ENCODE measurements at places on chromosomes 2 and 18.

- no peak for DNase-seq
Measured at GRCh38 chr18:69817335-69817940, 130.2 kb downstream of the CD226 start.

GRCh38 chr2:149004836-149005235 is 33.7 kb upstream of the LYPD6B start:
- no peak for DNase-seq

DNA sequence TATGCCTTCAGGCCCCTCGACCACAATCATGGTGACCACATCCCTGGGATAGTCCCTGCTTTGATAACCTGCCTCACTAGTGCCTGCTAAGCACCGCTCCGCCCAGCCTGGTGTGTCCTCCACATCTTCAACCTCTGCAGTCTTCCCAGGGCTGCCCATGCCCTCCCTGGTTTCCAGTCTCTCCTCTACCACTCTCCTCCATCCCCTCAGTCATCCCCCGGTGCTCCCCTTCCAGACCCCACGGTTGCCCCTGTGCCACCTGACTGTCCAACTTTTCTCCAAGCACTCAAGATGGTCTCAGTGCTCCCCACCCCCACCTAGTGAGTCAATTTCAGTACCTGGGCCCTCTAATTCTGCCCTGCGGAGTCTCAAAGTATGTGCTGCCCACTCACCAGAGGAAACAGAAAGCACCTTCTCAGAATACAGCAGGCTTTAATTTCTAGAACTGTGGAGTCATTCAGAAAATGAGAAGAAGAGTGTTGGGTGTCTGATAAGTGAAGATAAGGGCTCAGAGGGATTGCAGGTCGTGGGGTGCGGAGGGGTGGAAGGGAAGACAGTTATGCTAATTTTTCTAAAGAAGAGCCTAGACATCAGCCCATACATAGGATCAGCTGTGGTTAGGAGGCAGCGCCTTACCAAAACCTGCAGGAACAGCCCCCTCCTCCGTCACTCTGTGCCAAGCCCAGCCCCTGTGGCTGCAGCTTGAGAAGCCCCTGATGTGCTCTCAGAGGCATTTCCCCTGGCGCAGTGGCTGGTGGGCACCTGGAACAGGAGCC is 53.6 kb upstream of the CAB39 start:
- DNase-seq: no peak

- no peak for DNase-seq
Measured at GRCh38 chr18:63409301-63409700, 13.0 kb downstream of the VPS4B start.

DNA sequence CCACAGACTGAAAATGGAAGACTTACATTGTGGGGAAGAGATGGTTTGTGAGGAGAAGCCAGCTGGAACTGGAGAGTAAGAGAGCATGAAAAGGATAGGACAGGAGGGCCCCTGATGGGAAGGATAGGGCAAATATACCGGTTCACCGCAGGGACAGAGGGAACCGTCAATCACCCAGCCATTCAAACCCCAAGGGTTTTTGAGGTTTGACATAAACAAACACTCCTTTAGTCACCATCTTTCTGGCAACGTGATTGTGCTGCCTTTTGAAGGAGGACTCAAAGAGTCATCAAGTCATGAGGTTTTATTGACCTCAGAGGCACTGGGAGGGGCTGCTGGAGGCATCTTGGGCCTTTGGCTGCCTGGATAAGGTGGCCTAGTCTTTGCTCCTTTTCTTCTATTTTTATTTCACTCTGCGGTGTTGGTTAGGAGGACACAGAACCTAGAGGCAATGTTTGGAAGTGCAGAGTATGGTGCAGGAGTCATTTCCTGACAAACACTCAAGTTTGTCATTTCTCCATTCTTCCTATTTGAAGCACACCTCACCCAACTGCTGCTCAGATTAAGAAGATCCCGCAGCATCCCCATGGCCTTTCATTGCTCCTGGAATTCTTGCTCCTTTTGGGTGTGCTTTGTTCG is 487.3 kb upstream of the SPRED2 start:
- no peak for DNase-seq

DNA sequence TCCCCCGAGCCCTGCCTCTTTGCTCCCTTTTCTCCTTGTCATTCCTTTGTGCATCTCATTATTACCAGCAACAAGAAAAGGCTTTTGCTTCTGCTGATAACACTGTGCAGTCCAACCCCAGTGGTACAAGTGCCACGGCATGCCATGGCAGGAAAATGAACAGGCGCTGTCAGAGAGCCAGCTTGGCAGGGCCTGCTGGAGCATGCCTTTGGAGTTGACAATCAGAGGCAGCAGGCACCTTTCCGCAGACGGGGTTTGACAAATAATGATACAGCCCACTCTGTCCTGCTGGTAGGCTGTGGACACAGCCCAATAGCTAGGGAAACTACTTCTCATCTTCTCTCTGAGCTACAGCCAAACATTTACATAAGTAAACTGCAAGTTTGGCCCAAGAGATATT is 243.9 kb upstream of the LRRTM1 start:
- DNase-seq: no peak

DNA sequence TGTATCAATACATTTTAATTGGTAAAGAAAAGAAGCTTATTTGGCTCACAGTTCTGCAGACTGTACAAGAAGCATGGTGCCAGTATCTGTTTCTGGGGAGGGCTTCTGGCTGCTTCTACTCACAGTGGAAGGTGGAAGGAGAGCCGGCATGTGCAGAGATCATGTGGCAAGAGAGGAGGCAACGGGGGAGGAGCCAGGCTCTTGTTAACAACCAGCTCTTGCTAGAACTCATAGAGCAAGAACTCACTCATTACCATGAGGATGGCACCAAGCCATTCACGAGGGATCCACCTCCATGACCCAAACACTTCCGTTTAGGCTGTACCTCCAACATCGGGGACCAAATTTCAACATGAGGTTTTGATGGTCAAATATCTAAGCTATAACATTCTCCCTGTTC is 7.5 kb downstream of the PARD6G start:
- DNase-seq: no peak

DNA sequence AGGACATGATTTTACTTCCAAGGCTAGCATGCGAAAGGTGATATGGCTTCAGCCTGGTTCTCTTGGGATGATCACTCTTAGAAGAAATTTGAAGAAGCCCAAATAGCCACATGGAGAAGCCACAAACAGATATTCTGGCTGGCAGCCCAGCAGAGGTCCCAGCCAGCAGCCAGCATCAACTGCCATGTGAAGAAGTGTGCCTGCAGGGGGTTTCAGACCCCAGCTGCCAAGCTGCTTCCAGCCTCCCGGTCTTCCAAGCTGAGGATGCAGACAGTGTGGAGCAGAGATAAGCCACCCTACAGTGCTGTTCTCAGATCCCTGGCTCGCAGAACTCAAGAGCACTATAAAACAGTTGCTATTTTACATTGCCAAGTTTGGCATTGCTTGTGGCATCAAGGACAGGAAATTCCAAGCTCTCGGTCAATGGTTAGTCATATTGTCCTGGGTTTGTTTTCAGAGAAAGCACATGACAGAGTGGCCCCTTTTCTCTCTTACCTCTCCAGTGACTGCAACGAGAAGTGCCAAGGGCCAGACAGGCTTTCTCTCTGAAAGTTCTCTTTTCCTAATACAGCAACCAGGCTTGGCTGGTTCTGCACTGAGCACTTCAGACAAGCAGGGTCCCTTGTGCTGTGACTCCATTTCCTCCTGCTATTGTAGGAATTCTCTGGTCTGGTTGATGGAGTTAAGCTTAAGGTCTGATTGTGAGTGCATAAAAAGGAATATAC is 223.7 kb downstream of the ANKRD30B start:
- DNase-seq: no peak

DNA sequence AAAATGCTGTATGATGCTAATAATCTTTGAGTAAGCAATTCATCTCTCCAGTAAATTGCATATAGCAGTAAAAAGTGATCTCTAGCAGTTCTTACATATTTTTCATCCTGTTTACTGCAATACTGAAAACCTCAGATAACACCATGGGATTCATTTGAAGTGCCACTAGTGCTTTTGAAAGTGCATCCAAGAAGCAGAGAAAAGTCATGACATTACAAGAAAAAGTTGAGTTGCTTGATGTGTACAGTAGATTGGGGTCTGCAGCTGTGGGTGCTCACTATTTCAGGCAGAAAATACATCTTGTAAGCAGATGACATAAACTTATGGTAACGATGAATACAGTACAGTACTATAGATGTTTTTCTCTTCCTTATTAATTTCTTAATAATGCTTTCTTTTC is 1984.9 kb upstream of the LRRTM1 start:
- DNase-seq: no peak

Measured in retina (tissue), 1 donor.